T-helper 9 cell (primary cell): ENCODE measurements at places on chromosomes 12 and 14.
A peak's percentile ranks its signal among the peaks of the same experiment; 100 is the strongest.

DNA sequence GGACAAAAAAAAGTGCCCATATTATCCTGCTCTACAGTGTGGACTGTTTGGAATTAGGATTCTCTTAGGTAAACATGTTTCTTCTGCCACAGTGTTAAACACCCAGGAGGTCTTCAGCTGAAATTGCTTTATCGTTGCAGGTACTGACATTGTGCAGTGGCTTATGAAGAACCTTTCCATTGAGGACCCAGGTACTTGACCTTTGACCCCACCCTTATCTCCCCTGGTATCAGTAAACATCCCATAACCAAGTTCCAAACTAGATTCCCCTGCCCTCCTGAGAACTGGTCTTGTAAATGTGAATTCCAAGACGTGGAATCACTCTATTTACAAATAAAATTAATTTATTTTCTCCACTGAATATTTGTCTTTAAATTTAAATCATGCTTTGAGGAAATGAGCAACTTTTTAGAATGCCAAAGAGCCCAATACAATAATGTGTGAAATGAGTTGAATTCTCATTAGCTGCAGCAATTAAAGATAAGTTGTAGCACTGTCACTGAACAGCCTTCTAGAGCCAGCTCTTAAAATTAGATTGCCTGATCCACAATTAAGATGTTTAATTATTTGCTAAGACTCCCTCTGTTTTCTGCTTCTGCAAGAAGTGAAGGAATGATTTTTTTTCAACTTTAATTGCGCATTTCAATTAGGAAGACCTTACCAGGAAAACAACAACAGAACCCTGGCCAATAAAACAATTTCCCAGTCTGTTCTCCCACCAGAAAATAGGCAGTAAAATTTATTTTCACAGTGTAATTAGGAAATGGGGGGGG is 439.3 kb downstream of the DPF3 start:
- no peak for DNase-seq

GRCh38 chr14:77498120-77498979 is at the start of gene ISM2:
TSS of gene ISM2 (minus strand) at chr14:77498816. CDS start at chr14:77498793, 23 bp downstream.
- DNase-seq = peak; percentile 6

DNA sequence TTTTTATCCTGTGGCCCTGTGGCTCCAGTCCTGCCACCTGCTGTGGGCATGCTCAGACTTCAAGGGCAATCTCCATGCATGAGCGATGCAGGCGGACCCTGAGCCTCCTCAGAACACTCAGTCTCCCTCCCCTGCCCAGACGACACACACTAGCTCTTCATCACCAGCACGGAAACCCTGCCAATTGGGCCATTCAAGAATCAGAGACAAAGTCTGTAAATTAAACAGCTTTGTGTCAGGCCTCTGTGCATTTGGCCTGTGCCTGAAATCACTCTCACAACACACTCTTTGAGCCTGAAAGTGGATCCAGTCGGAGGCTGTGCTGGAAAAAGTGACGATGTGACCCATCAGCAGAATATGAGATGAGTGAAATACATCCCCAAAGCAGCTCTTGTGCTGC is 12.5 kb downstream of the POU6F1 start:
- no peak for DNase-seq

GRCh38 chr14:81519200-81520011 is 14.2 kb downstream of the SEL1L start:
- no peak for DNase-seq

- DNase-seq = no peak
Measured at GRCh38 chr12:48065041-48065440, 40.8 kb downstream of the SENP1 start.

- DNase-seq = no peak
Measured at GRCh38 chr14:20486684-20487395, 17.6 kb downstream of the PNP start.
